ENCODE measurements at places on chromosomes 5 and 9.

GRCh38 chr9:84343111-84343521 is 2.6 kb upstream of the SLC28A3 start:
- no peak for DNase-seq

DNA sequence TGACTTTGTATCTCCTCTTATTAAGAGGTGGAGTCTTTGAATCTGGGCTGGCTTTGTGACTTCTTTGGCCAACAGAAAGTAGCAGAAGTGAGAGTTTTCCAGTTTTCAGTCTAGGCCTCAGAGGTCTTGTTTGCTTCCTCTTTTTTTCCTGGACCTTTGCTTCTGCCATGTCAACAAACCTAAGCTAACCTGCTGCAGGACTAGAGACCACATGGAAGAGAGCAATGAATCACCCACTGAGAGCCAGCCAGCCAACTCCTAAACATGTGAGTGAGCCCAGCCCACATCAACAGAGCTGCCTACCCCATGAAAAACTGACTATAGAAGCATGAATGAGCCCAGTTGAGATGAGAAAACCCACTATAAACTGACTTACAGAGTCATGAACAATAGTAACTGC is 29.9 kb downstream of the MRPL22 start:
- no peak for DNase-seq

- no peak for DNase-seq
Measured at GRCh38 chr5:15431923-15432322, 68.1 kb upstream of the FBXL7 start.

DNA sequence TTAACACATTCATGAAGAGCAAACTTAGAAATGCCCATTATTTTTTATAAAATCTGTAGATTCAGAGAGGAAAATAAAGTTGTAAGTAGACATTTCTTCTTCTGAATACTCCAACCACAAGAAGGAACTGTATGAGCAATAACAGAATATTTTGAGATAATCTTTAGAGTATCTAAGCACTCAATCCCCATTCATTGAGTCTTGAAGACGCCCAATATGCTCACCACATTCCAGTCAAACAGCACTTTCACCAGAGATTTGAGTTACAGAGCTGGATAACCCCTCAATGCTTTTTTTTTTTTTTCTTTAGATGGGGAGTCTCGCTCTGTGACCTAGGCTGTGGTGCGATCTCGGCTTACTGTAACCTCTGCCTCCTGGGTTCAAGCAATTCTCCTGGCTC is 14.7 kb upstream of the RIC1 start:
- no peak for DNase-seq

DNA sequence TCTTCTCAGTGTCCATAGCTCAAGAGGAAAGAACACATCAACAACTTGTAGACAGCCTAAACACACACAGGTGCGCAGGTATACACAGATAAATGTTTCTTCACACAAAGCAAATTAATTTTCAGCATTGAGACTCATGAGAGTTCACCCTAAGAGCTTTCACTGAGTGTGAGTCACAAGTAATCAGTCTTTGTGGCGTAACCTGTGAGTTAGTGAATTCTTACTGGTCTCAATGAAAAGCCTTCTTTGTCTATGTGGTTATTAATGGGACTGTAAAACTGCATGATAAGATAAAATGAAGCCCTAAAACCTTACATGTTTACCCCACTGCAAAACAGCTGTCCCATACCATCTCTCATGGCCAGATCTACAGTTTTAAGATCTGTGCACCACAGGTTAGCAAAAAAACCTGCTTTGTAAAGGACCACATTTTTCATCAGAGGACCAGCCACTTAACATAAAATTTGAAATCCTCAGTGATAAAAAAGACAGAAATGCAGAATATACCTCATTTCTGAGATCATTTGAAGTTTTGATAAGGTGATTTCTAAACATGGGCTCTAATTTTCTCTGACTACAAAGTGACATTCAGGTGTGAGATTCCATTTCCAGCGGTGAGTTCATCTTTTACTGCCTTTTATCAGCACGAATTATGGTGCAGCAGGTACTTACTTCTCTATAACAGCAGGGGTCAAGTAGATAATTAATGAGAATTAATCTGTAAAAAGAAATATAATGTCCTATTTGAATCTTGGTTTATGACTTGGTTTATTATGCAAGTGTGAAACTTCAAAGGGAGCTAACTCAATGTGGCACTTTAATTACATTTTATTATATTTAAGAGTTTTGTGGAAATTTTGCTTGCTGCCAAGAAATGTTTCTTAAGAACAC is 335.7 kb upstream of the PIK3R1 start:
- no peak for DNase-seq

- no peak for DNase-seq
Measured at GRCh38 chr9:79985772-79986171, 414.0 kb downstream of the TLE4 start.

- no peak for DNase-seq
Measured at GRCh38 chr9:3865141-3865772, 339.5 kb upstream of the RFX3 start.

- DNase-seq = no peak
Measured at GRCh38 chr9:125494653-125494915, 212.4 kb downstream of the MAPKAP1 start.

GRCh38 chr9:113712053-113712452 is 164.1 kb upstream of the ZNF618 start:
- DNase-seq = no peak

GRCh38 chr5:97107318-97107717 is 35.1 kb downstream of the LIX1 start:
- no peak for DNase-seq

DNA sequence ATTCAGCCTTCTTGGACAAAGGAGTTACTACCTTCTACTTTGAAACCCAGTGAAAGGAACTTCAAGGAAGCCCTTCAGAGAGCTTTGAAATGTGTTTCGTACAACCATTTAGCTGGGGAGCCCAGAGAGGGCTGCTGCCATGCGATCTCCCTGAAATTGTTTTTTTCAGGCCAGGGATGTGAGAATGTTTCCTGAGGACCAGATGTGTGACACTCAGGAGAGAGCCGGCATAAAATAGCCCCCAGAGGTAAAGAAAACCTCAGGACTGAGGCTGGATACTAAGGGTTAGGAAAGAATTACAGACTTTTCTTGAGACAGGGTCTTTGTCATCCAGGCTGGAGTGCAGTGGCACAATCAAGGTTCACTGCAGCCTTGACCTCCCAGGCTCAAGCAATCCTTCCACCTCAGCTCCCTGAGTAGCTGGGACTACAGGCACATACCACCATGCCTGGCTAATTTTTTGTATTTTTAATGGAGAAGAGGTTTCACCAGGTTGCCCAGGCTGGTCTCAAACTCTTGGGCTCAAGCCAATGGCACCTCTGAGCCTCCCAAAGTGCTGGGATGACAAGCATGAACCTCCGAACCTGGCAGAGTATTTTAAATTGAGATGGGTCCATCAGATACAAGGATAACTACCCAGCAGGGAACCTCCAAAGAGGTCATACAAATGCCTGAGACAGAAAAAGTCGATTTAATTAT is 8.4 kb downstream of the RPL37 start:
- no peak for DNase-seq

GRCh38 chr5:112419164-112419985 is at the start of gene EPB41L4A:
TSS of gene EPB41L4A (minus strand) at chr5:112419277. CDS start at chr5:112419039, 238 bp downstream.
- DNase-seq = no peak

DNA sequence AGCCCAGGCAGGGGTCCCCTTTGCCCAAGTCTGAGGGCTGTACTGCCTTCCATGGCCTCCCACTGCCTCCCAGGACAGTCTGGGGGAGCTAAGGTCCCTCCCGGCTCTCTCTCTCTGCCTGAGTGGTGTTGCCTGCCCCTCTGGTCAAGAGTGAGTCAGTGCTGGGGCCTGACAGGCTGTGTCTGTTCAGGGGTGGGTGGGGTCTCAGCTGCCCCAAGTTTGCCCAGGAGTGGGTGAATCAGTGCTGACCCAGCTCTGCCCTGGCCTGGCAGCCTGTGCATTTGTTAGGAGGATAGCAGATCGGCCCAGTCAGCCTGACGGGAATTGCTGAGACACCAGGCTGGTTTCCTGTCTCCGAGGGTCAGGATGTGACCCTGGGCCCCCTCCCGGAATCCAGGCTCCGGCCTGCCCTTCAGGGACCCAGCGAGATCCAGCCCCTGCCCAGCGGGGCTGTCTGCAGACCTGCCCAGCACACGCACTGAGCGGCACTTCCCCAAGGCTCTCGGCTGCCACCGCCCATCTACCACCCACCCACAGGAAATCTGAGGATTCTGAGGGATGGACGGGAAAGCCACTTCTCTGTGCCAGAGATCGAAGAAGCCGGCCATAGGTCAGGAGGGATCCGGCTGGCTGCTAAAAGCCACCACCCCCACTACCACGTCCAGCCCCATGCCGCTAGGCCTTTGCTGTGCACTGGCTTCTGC is 15.9 kb downstream of the ENG start:
- DNase-seq = no peak

DNA sequence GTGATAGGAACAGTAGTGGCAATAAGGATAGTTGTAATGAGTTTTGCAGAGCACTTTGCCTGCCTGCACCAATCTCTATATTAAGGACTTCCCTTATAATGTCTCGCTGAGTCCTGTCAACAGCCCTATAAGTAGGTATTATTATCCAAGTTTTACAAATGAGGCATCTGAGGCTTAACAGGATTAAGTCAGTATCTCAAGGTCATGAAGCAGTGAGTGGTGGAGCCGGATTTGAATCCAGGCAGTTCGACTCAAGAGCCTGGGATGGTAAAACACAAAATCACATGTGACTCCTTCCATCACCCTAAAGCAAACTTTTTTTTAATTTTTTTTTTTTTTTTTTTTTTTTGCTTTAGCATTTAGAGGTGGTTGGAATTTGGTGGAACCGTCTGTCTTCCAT is 59.0 kb upstream of the RARS1 start:
- no peak for DNase-seq

GRCh38 chr5:108941746-108942145 is 194.0 kb downstream of the FER start:
- no peak for DNase-seq

DNA sequence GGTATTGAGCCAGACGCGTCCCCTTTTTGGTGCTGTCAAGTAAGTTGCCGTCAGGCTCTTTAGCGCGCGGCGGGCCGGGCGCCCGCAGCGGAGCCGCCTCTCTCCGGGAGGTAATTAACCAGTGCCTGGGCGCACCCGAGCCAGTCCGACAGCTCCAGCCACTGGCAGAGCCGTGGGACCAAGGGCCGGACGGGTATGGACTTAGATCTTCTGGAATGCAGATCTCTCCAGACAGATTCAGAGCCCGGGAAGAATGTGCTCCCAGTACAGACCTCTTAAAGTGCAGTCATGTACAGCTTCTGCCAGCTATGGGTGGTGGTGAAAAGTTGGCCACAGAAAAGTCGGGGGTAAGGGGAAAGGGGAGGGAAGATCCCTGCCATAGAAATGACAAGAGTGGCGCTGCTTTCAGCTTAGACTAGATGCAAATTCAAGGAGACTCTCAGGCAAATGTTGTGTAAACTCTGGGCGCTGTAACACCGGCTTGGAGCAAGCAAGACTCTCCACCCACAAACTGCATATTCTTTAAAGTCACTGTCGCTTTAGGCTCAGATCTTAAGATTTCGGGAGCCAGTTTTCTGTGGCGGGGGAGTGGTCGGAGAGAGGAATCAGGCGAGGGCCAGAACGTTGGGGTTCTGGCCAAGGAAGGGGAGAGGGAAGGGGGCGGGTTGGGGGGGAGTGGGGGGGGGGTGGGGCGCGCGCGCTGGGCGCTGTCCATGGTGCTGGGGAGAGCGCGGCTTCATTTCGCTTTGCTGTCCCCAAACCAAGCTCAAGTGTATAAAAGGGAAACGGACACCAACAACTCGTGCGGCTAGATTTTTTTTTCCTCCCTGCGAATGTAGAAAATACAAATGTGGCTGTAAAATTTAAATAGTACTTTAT is 29.2 kb downstream of the NR2F1 start:
- no peak for DNase-seq

DNA sequence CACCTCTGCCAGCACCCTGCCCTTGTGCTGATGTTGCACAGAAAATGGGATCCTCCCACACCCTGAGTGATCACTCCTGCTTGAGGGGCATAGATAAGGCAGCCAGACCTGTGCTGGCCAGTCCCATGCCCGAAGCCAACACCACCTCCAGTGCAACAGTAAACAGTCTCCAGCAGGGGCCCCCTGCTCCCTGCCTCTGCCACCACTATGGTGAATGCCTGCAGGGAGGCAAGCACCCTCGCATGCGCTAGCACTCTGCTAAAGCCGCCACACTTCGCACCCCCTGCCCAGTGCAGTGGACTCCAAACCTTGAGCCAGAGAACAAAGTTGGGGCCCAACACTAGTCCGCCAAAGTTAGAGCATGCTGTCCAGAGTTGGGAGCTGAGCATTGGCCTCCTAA is 118.7 kb downstream of the PJA2 start:
- DNase-seq = no peak

- no peak for DNase-seq
Measured at GRCh38 chr5:79229357-79230174, 6.4 kb upstream of the JMY start.

GRCh38 chr5:139670369-139671095 is 22.4 kb downstream of the CXXC5 start:
- DNase-seq = peak; percentile 10

- DNase-seq = no peak
Measured at GRCh38 chr5:55146080-55146479, 13.9 kb upstream of the GPX8 start.

DNA sequence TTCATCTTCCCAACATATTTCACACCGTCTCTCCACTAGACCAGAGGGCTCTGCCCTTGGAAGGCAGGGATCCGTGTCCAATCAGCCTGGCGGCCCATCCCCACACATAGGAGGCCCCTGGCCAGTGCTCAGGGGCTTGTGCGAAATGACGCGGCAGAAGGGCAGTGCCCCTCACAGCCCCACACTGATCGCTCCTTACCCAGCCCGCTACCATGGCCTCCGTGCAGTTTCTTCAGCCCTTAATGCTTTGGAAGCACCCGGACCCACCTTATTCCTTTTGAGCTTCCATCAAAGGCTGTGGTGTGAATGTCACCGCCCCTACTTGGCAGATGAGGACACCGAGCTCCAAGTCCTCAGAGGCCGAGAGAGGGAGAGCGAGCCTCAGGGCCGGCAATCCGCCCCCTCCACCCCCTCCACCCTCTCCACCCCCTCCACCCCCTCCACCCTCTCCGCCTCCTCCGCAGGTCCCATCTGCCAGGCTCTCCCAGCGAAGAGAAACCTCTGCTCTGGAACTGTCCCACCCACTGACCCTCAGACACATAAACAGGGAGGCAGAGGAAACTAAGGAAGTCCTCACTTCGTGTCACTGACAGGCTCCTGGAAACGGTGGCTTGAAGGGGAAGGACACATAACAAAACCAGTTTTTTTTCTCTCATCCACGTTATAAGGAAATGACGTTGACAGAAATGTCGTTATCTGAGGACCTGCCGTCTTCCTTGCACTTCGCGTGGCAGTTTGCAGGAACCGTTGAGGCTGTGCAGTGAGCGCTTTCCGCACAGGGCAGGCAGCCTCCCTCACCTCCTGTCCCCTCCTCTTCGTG is 13.9 kb downstream of the QSOX2 start:
- DNase-seq = no peak
